Breast epithelium (tissue), 4 donors: ENCODE measurements at places on chromosomes 2 and 18. TPM values are rescaled to one million over a fixed set of nuclear protein-coding genes. Genes with fewer than 3 reads are reported as not detected.
A peak's percentile ranks its signal among the peaks of the same experiment; 100 is the strongest.

The MOGAT1 gene
- 0.98 TPM for total RNA-seq

The NTSR2 gene
- total RNA-seq: not detected

The BMP10 gene
- not detected for total RNA-seq

The TNFRSF11A gene
- 6.4 TPM for total RNA-seq

The SPHKAP gene
- total RNA-seq: not detected

The IL37 gene
- total RNA-seq: not detected

The WDR43 gene
- total RNA-seq: 67.8 TPM

The TRPM8 gene
- not detected for total RNA-seq

The MOB4 gene
- 20.6 TPM for total RNA-seq

GRCh38 chr2:55547001-55547400 lies 27.5 kb downstream of the CFAP36 start:
- H3K27ac ChIP-seq: no peak overlapping the region
- H3K4me3 ChIP-seq: no peak overlapping the region
- H3K27me3 ChIP-seq: no peaks in the 10 kb centered on the region
- no peaks in the 10 kb centered on the region for H3K36me3 ChIP-seq
- DNase-seq: no peak

GRCh38 chr18:78904179-78904531 lies 75.5 kb upstream of the SALL3 start:
- no peak for DNase-seq
- no peak overlapping the region for H3K4me3 ChIP-seq
- no peaks in the 10 kb centered on the region for H3K36me3 ChIP-seq
- peaks cover 34% of the 10 kb centered on the region for H3K27me3 ChIP-seq
- no peaks in the 10 kb centered on the region for H3K4me1 ChIP-seq
- H3K27ac ChIP-seq: no peak overlapping the region

- no peaks in the 10 kb centered on the region for H3K27me3 ChIP-seq
- no peak overlapping the region for H3K27ac ChIP-seq
- H3K36me3 ChIP-seq: no peaks in the 10 kb centered on the region
- no peaks in the 10 kb centered on the region for H3K4me1 ChIP-seq
Measured at GRCh38 chr18:56148373-56148772, 490.0 kb downstream of the TXNL1 start.

GRCh38 chr2:45354776-45355175 lies 256.3 kb downstream of the SRBD1 start:
- DNase-seq: no peak
- H3K27ac ChIP-seq: no peak overlapping the region
- H3K36me3 ChIP-seq: no peaks in the 10 kb centered on the region
- no peak overlapping the region for H3K4me3 ChIP-seq

DNA sequence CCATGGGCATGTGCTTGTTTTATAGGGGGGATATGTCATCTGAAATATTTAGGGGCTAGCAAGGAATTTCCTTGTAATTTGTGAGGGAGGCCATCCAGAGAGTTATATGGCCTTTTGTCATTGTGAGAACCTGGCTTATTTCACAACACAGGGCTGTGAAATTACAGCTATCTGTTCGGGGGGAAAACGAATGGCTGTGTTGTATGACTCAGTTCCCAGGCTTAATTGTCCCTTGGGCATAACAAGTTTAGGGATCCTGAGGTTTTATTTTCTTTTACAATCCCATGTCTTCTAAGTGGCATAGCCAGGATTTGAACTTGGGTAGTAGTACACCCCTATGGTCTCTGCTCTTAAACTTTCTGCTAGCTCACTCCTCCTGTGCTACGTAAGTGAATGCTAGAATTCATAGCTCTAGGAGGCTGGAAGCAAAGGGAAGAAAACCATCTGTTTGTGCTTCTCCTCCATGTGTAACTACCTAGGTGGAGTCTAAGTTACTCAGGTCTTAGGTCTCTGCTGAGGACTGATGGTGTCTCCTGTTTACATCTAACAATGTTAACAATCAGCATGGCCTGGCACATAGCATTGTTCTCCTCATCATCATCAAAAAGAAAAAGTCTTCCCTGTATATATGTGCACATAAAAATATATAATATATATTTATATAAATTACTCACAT lies 53.8 kb downstream of the SKA1 start:
- no peaks in the 10 kb centered on the region for H3K4me1 ChIP-seq
- H3K27ac ChIP-seq: no peak overlapping the region
- no peak overlapping the region for H3K4me3 ChIP-seq
- no peaks in the 10 kb centered on the region for H3K27me3 ChIP-seq
- DNase-seq: no peak
- no peaks in the 10 kb centered on the region for H3K36me3 ChIP-seq

DNA sequence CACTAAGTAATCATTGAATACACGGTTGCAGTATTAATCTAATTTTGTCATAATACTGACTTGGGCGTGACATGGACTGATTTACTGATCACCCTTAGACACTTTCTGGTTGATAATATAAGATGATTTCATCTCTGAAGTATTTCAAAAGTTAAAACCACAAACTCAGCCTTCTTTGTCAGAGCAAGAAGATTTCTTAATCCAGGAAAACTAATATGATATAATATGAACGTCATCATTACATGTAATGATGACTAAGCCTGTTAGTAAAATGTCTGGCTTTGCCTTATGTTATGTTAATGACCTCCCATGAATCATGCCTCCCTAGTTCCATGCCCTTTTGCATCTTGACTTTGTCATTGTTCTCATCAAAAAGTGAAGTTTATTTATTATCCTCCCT lies 1325.0 kb upstream of the CDH2 start:
- H3K27ac ChIP-seq: no peak overlapping the region
- H3K27me3 ChIP-seq: no peaks in the 10 kb centered on the region
- H3K36me3 ChIP-seq: no peaks in the 10 kb centered on the region

- no peaks in the 10 kb centered on the region for H3K27me3 ChIP-seq
- H3K4me3 ChIP-seq: no peak overlapping the region
- H3K4me1 ChIP-seq: no peaks in the 10 kb centered on the region
- H3K27ac ChIP-seq: no peak overlapping the region
- no peak for DNase-seq
- no peaks in the 10 kb centered on the region for H3K36me3 ChIP-seq
Measured at GRCh38 chr2:57376985-57377384, 669.6 kb upstream of the VRK2 start.

DNA sequence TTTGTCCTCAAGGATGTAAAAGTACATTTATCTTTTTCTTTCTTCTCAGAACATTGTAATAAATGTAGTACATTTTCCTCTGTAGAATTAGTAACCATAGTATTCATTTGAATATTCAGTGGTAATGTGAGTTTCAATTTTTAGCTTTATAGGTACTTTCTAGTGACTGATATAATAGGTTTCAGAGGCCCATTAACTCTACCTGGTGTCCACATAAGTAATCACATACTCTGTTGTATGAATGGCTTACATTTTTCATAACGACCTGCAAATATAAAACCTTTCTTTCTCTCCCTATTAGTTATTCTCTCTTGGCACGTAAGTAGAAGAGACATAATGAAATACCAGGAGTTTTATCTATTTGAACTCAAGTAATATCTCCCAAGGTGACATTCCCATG lies 1017.6 kb downstream of the DPP10 start:
- no peak overlapping the region for H3K4me3 ChIP-seq
- H3K27ac ChIP-seq: no peak overlapping the region
- no peak for DNase-seq

DNA sequence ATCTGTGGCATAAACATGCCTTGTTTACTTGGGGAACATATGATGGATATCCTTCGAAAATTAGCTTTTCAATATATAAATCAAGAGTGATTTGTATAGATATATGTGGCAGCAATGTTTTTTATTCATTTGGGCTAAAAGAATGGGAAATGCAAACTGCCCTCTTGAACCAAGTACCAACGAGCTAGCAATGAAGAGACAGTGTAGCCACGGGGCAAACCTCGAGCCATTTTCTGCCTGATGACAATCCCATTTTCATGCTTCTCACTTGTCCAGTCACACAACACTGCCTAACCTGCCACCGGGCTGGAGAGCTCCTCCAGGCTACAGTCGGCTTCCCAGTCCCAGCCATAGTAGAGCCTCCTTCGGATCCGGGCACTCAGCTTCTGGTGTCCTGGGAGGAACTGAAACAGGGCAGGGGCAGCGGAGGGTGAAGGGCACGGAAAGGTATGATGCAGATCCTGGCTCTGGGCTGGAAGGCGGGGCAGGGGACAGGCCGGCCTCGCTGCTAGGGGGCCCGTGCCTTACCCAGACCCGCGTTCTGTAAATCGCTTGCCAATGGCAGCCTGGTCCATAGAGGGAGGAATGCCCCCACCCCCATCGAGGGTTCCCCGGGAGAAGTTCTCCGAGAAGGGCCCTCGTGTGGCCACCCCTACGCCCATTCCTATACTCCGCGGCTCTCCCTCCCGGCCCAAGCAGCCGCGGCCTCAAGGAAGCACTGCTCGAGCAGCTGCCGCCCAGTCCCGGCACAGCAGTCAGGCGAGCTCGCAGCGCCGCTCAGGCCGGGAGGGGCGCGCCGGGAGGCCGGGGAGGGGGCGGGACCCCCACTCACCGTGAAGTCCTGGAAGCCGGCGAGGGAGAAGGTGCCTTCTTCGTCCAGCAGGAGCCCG lies 552 bp downstream of the CNPPD1 start:
- H3K36me3 ChIP-seq: no peaks in the 10 kb centered on the region
- H3K4me3 ChIP-seq: peak overlapping the region; percentile 77
- H3K27me3 ChIP-seq: no peaks in the 10 kb centered on the region
- DNase-seq: peak; percentile 58
- peak overlapping the region; percentile 97 for H3K27ac ChIP-seq
- no peaks in the 10 kb centered on the region for H3K4me1 ChIP-seq

DNA sequence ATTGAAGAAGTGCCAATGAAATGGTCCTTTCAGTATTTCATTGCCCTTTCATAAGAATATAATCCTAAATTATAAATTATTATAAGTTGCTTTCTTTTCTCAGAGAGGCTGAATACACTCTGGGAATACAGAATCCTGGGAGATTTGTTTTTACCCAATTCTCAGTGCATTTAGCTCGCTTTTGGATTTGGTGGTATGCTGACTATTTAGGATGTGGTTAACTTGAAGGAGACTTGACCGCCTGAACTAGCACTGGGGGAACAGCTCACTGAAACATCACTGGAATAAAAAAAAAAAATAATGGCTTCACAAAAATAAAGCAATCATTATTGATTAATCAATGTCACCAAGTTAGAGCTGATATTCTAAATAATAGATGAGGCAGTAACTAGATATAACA lies 10.2 kb downstream of the TNFAIP6 start:
- DNase-seq: no peak
- H3K4me3 ChIP-seq: no peak overlapping the region
- H3K36me3 ChIP-seq: no peaks in the 10 kb centered on the region
- no peaks in the 10 kb centered on the region for H3K4me1 ChIP-seq
- no peak overlapping the region for H3K27ac ChIP-seq

GRCh38 chr2:70247364-70248180 lies 856 bp downstream of the TIA1 start:
- no peaks in the 10 kb centered on the region for H3K36me3 ChIP-seq
- no peaks in the 10 kb centered on the region for H3K27me3 ChIP-seq
- DNase-seq: no peak
- peak overlapping the region; percentile 96 for H3K27ac ChIP-seq

DNA sequence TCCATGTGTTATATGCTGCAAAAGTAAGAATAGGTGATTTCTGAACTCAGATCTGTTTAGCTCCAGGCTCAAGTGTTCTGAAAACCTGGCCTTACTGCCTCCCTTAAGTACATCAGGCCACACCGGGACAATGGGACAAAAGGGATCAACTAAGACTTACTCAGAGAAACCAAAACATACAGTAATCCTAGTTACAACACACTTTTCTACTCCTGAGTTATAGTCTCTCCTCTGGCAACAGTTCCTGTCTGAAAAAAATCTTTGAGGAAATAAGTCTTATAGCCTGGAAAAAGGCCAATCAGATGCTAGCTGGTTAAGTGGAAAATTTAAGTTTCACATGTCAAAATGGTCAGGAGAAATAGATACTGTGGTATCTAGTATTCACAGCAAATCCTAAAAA lies 5.6 kb downstream of the METTL5 start:
- no peak for DNase-seq
- H3K4me3 ChIP-seq: no peak overlapping the region
- no peak overlapping the region for H3K27ac ChIP-seq

GRCh38 chr2:75226099-75226498 lies 26.8 kb upstream of the TACR1 start:
- DNase-seq: no peak
- no peaks in the 10 kb centered on the region for H3K4me1 ChIP-seq
- H3K36me3 ChIP-seq: no peaks in the 10 kb centered on the region
- H3K27me3 ChIP-seq: no peaks in the 10 kb centered on the region
- no peak overlapping the region for H3K27ac ChIP-seq
- H3K4me3 ChIP-seq: no peak overlapping the region

GRCh38 chr2:72794572-72794971 lies 31.3 kb downstream of the EXOC6B start:
- H3K4me3 ChIP-seq: no peak overlapping the region
- H3K36me3 ChIP-seq: no peaks in the 10 kb centered on the region
- no peaks in the 10 kb centered on the region for H3K27me3 ChIP-seq

GRCh38 chr18:46019936-46020335 lies 52.1 kb downstream of the PSTPIP2 start:
- H3K4me1 ChIP-seq: no peaks in the 10 kb centered on the region
- DNase-seq: no peak
- no peaks in the 10 kb centered on the region for H3K36me3 ChIP-seq
- H3K27me3 ChIP-seq: no peaks in the 10 kb centered on the region
- no peak overlapping the region for H3K27ac ChIP-seq

- peak; percentile 81 for DNase-seq
- no peaks in the 10 kb centered on the region for H3K36me3 ChIP-seq
- H3K4me3 ChIP-seq: no peak overlapping the region
- no peaks in the 10 kb centered on the region for H3K4me1 ChIP-seq
- peak overlapping the region; percentile 72 for H3K27ac ChIP-seq
Measured at GRCh38 chr2:217652761-217653639, 349.8 kb downstream of the TNS1 start.

DNA sequence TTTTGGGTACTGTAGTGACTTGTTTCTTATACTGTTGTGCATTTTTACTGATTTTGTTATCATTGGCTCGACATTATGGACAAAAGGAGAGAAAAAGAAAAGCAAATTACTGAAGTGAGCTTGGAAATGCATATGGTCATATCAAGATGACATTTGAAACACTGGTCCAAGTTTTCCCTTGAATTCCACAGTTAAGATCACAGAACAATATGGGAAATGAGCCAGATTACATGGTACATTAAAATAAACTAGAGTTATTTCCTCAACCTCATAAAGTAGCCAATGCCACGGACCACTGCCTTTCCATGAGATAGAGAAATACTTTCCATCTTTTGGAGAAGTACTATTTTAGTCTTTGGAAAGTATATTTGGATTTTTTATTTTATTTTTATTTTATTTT lies 62.0 kb upstream of the SGPP2 start:
- H3K36me3 ChIP-seq: no peaks in the 10 kb centered on the region
- H3K4me3 ChIP-seq: no peak overlapping the region
- H3K4me1 ChIP-seq: no peaks in the 10 kb centered on the region
- no peak for DNase-seq
- no peak overlapping the region for H3K27ac ChIP-seq
- no peaks in the 10 kb centered on the region for H3K27me3 ChIP-seq

- no peaks in the 10 kb centered on the region for H3K36me3 ChIP-seq
- no peak for DNase-seq
- no peaks in the 10 kb centered on the region for H3K4me1 ChIP-seq
- no peak overlapping the region for H3K4me3 ChIP-seq
Measured at GRCh38 chr2:176079285-176079830, 4.4 kb downstream of the EVX2 start.

GRCh38 chr18:39561126-39561525 lies 1995.5 kb upstream of the CELF4 start:
- H3K4me1 ChIP-seq: no peaks in the 10 kb centered on the region
- no peak overlapping the region for H3K27ac ChIP-seq
- no peaks in the 10 kb centered on the region for H3K27me3 ChIP-seq

- H3K27me3 ChIP-seq: no peaks in the 10 kb centered on the region
- H3K4me3 ChIP-seq: no peak overlapping the region
- H3K4me1 ChIP-seq: no peaks in the 10 kb centered on the region
- H3K36me3 ChIP-seq: no peaks in the 10 kb centered on the region
- DNase-seq: no peak
Measured at GRCh38 chr18:58738322-58738721, 67.1 kb downstream of the MALT1 start.
